A549 treated with DMSO at 1 μM for 4 hours (cell line): ENCODE measurements at places on chromosomes 5 and 9. TPM values are rescaled to one million over a fixed set of nuclear protein-coding genes. Genes with fewer than 3 reads are reported as not detected.

Gene FXN
- 22.9 to 30.5 TPM (median 28.6 TPM) in 5 replicates for total RNA-seq

Gene RMRP
- total RNA-seq: 7.7 to 45.5 TPM (median 11.2 TPM) in 4 of 5 replicates, not detected in the other

Gene GZMA
- total RNA-seq: not detected in 5 replicates

Gene FCN2
- not detected in 5 replicates for total RNA-seq

Gene DOCK2
- total RNA-seq: 2.5 to 4.4 TPM (median 3.4 TPM) in 5 replicates

Gene GARIN3
- total RNA-seq: not detected in 5 replicates

Gene DBH
- not detected in 5 replicates for total RNA-seq

Gene NMUR2
- total RNA-seq: 0.05 to 0.10 TPM (median 0.06 TPM) in 5 replicates

Gene QRFP
- not detected in 5 replicates for total RNA-seq

Gene TMEM167A
- total RNA-seq: 49.5 to 102 TPM (median 87.5 TPM) in 5 replicates

Gene SLC44A1
- 23.6 to 35.5 TPM (median 31.0 TPM) in 5 replicates for total RNA-seq

Gene TRAF1
- 4.1 to 12.0 TPM (median 7.0 TPM) in 5 replicates for total RNA-seq

Gene PAPPA
- 27.7 to 47.1 TPM (median 38.6 TPM) in 5 replicates for total RNA-seq

Gene BTNL8
- total RNA-seq: not detected in 5 replicates

Gene SLC36A3
- total RNA-seq: not detected in 5 replicates

Gene LECT2
- not detected in 5 replicates for total RNA-seq

Gene FAM221B
- not detected in 5 replicates for total RNA-seq

Gene CLIC3
- 2.2 to 2.7 TPM (median 2.6 TPM) in 5 replicates for total RNA-seq

Gene ITK
- 0.09 to 0.11 TPM in 2 of 5 replicates, not detected in the others for total RNA-seq

Gene PCDHGA11
- total RNA-seq: not detected in 5 replicates

Gene POLR3G
- total RNA-seq: 15.2 to 18.8 TPM (median 16.0 TPM) in 5 replicates

Gene NR5A1
- 0.05 to 0.10 TPM (median 0.07 TPM) in 5 replicates for total RNA-seq

Gene DRD1
- 0.77 to 1.3 TPM (median 0.95 TPM) in 5 replicates for total RNA-seq

Gene FAM13B
- 12.8 to 19.2 TPM (median 14.1 TPM) in 5 replicates for total RNA-seq

Gene LCN1
- total RNA-seq: not detected in 5 replicates

Gene PCDHGA10
- total RNA-seq: 0.03 TPM in 1 of 5 replicates, not detected in the others

Gene PCYOX1L
- 1.9 to 2.9 TPM (median 2.9 TPM) in 5 replicates for total RNA-seq

Gene CDKN2B
- total RNA-seq: not detected in 5 replicates

Gene SSBP2
- total RNA-seq: 7.5 to 9.6 TPM (median 8.7 TPM) in 5 replicates

Gene EFNA5
- 18.4 to 24.8 TPM (median 21.3 TPM) in 5 replicates for total RNA-seq

Gene SCAMP1
- total RNA-seq: 21.4 to 32.3 TPM (median 29.7 TPM) in 5 replicates

Gene SPOCK1
- total RNA-seq: 13.6 to 24.2 TPM (median 21.3 TPM) in 5 replicates

Gene PDGFRB
- total RNA-seq: 0.08 to 0.36 TPM (median 0.09 TPM) in 5 replicates

Gene PDZD2
- total RNA-seq: 0.05 to 0.84 TPM (median 0.15 TPM) in 5 replicates

Gene RAB24
- 23.6 to 29.0 TPM (median 25.9 TPM) in 5 replicates for total RNA-seq

Gene EIF4E1B
- not detected in 5 replicates for total RNA-seq

Gene ANP32B
- total RNA-seq: 279 to 318 TPM (median 297 TPM) in 5 replicates

Gene PCDHA10
- total RNA-seq: 0.01 to 0.06 TPM (median 0.01 TPM) in 4 of 5 replicates, not detected in the other

Gene PCDHB10
- 0.04 to 0.06 TPM (median 0.05 TPM) in 3 of 5 replicates, not detected in the others for total RNA-seq

Gene SLC25A2
- not detected in 5 replicates for total RNA-seq

Gene ZNF618
- total RNA-seq: 9.0 to 13.3 TPM (median 11.4 TPM) in 5 replicates

Gene ZDHHC21
- 2.0 to 4.8 TPM (median 3.3 TPM) in 5 replicates for total RNA-seq

Gene TCF7
- total RNA-seq: 17.0 to 20.7 TPM (median 17.1 TPM) in 5 replicates

Gene SPATA24
- 4.4 to 6.3 TPM (median 5.4 TPM) in 5 replicates for total RNA-seq

Gene ITGA1
- 0.82 to 1.8 TPM (median 1.5 TPM) in 5 replicates for total RNA-seq

Gene SHOC1
- total RNA-seq: 0.07 TPM in 1 of 5 replicates, not detected in the others

Gene MCCC2
- total RNA-seq: 41.7 to 46.6 TPM (median 44.7 TPM) in 5 replicates

Gene CDO1
- not detected in 5 replicates for total RNA-seq

Gene PAX5
- total RNA-seq: 0.01 to 0.07 TPM (median 0.01 TPM) in 3 of 5 replicates, not detected in the others

Gene IFNA6
- not detected in 5 replicates for total RNA-seq

Gene PHF24
- 0.07 to 0.18 TPM (median 0.17 TPM) in 5 replicates for total RNA-seq

Gene CD72
- total RNA-seq: 0.06 to 0.13 TPM (median 0.10 TPM) in 3 of 5 replicates, not detected in the others

Gene ADAMTS16
- total RNA-seq: 1.6 to 3.7 TPM (median 2.0 TPM) in 5 replicates

Gene ELOVL7
- 11.7 to 15.6 TPM (median 12.8 TPM) in 5 replicates for total RNA-seq

Gene CCIN
- total RNA-seq: 0.06 to 0.10 TPM in 2 of 5 replicates, not detected in the others

Gene SPATA31A3
- total RNA-seq: not detected in 5 replicates

Gene NTNG2
- total RNA-seq: 1.6 to 2.5 TPM (median 2.1 TPM) in 5 replicates
